ENCODE measurements at places on chromosomes 16 and 17.

GRCh38 chr17:66777689-66778225 lies 57.2 kb upstream of the CACNG5 start:
- no peak for DNase-seq

- no peak for DNase-seq
These were observed 64.2 kb upstream of the COX10 start for GRCh38 chr17:14004927-14005620.

DNA sequence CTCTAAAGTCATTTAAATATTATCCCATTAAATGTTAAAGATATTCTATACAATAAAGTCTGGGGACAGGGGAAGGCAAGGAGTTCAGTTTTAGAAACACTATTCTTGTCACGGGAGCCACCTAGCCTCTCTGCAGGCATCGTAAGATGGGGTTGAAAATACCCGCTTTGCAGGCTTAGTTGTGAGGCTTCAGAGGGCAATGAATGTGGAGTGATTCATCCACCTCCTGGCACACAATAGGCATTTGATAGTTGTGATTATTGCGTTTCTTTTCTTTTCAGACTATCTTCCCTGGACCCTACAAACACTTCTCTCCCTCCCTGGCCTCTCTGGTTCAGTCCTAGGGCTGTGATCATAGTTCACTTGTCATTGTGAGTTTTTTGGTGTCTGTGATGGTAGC lies 19.6 kb downstream of the GLP2R start:
- no peak for DNase-seq

DNA sequence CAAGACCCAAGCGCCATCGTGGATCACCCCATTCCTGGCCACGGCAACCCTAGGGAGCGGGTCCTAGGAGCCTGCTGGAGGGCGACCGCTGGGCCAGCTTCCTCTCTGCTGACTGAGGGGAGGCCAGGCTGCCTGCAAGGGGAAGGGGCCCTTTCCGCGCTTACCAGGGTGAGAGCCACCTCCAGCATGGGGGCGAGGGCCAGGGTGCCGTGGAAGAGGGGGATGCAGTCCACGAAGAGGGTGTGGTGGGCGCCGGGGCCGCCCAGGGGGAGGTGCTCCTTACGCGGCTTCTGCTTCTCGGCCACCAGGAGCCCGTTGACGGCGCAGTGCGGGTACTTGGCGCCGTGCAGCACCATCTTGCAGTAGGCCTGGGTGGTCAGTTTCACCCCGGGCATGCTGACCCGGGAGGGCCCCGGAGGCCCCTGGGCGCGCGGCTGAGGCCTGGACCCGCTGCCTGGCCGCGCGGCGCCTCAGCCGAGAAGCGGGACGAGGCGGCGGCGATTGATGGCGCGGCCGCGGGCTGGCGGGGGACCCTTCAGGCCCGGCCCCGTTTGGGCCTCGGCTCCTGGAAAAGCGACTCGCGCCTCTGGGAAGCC lies 345 bp downstream of the EMC8 start:
- no peak for DNase-seq

- no peak for DNase-seq
These were observed 33.5 kb downstream of the KANSL1 start for GRCh38 chr17:46159686-46160085.

- no peak for DNase-seq
These were observed 578 bp downstream of the MYCBPAP start for GRCh38 chr17:50508573-50509460.

DNA sequence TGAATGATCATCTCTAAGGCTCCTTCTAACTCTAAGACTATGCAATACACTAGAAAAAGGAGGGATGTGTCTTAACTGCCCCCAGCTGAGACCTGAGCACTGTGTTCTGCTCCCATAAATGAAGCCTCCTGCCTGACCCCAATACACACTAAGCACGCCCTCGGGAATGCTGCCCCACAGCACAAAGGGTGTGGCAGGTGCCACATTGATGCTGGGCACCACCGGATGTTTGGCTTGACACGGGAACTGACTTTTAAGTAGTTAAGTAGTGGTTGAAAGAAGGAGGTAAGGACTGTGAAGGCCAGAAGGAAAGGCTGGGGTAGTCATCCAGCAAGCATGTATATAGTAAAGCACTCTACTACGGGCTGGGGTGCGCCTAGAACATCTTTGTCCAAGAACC lies 4.0 kb downstream of the GSDMA start:
- DNase-seq: no peak

- DNase-seq: no peak
These were observed 40.3 kb downstream of the FOXL1 start for GRCh38 chr16:86618431-86619238.

DNA sequence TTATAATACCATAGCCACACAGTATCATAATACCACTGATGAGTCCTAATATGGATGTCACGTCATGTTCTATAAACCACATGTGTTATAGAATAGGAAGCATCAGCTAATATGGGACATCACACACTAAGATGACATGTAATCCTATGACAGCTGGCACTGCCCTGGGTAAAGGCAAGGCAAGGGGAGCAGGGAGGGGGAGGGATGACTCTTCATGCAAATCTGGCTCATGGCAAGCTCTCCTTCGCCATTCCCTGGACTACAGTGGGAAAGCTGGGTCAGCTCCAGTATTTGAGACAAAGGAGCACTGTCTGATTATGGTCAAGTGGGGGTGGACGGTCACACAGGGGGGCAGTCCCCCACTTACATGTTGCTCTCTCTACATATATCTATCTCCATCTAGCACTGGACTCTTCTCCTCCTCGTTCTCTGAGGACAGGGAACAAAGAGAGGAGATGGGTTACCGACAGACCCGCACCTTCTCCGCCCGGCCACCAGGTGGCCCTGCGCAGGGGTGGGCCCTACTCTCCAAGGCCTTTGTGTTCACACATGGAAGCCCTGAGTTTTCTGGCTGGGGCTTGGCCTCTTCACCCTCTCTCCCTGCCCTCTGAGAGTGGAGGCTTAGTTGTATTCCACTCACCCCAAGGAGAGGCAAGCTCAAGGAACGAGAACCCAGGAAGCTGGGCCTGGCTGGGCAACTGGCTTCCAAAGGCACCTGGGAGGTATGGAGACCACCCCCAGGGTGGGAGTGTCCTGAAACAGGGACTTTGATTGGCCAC lies 23.4 kb upstream of the MPO start:
- DNase-seq: no peak

DNA sequence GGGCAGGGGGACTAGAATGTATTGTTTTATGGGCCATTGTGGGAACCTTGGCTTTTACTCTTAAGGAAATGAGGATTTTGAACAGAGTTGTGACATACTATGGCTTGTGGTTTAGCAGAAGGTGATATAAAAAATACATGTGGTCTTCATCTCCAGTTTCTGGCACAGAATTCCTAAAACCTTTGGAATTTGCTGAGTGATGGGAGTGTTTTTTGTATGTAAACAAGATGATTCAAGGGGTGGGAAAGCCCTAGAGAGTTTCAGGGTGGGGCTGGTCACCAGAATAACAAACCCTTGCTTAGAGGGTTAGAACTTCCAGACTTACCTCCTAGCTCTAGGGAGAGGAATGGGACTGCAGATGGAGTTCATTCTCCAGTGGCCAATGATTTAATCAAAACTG lies 316.1 kb downstream of the PHKB start:
- no peak for DNase-seq

GRCh38 chr17:79940459-79941087 lies 95.1 kb downstream of the TBC1D16 start:
- no peak for DNase-seq

- DNase-seq: no peak
These were observed 606.2 kb downstream of the WWOX start for GRCh38 chr16:78705694-78706093.

DNA sequence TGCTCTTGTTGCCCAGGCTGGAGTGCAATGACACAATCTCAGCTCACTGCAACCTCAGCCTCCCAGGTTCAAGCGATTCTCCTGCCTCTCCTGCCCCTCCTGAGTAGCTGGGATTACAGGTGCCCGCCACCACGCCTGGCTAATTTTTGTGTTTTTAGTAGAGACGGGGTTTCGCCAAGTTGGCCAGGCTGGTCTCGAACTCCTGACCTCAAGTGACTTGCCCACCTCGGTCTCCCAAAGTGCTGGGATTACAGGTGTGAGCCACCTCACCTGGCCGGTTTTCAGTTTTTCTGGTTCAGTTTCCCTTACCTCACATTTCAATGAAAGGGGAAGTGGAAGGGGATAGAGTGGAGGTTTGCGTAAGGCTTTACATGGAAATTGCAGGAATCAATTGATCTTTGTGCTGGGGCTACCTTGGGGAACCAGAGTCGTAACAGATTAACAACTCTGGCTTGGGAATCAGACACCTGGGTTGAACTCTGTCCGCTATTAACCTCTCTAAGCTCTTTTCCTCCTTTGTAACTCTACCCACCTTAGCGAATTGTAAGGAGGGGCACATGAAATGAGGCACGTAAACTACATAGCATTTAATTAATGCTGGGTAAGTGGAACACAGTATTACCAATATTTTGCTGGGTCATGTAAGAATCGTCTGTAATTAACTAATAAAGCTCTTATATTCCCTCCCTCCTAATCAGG lies 3.2 kb downstream of the MPV17L start:
- DNase-seq: no peak

DNA sequence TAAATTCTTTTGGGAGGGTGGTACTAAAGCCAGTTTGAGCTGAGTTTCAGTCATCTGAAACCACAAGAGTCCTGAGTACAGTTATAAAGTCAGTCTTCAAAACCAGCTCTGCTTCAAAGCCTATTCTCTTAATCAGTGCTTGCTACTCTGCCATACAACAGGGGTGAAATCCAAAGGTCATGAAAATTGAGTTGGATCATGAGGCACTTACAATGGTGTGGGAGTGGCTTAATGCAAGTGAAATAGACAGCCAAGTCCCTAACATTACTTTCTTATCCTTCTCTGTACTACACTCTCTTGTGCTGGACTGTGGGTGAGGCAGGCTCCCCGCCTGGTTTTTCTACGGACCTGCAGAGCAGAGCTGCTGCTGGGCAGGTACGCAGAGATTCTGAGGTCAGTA lies 12.4 kb downstream of the CBLN1 start:
- DNase-seq: no peak

GRCh38 chr17:71649941-71650350 lies 470.9 kb upstream of the SOX9 start:
- DNase-seq: no peak

All from stimulated activated CD8-positive, alpha-beta memory T cell treated with anti-CD3 and anti-CD28 coated beads, Interleukin-2, amount 100 ng/mL, for 1 hour (primary cell).